ENCODE measurements at places on chromosomes 2 and 18.

DNA sequence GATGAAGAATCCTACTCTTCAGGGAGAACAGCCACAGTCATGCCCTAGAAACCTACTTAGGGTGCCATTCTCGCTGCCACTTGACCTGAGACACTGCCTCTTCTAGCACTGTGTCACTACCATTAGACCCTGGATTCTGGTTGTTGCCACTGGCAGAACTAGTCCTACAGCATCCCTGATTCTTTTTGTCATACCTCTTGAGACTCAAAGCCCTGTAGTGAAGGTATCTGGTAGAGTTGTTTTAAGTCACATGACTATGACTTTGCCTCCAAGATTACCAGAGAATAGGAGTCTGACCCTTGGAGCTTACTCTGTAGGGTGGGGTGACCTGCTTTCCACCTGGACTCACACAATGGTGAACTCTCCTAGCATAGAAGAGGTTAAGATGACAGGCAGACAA lies 296.7 kb downstream of the TNS1 start:
- DNase-seq = no peak

DNA sequence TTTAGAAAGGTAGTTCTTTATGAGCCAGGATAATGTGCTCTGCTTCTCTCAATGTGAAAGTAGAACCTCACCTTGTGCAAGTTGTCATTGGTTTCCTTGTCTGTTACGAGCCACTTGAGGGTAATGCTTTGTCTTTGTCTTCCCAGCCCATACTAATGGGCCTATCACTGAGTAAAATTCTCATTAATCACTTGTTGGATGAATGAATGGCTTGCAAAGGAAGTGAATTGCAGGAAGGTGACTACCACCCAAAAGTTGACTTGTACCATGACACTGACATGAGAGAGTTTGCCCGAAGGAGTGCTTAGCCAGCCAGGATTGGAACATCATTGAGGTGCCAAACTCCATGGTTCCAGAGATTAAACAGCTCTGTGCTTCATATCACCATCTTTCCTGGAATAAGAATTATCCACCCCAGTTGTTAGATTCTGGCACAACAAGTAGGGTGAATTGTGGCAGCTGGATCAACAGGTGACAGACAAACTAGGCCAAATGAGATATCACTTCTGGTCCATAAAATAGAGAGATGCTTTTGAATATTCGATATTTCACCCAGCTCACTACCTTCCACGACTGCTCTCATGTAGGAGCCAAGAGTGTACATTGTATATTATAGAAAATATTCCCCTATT lies 20.5 kb upstream of the CD28 start:
- DNase-seq = no peak

- no peak for DNase-seq
Observed at GRCh38 chr2:159075727-159076126, 107.3 kb downstream of the TANC1 start.

GRCh38 chr2:144516981-144517865 lies 2.7 kb downstream of the ZEB2 start:
- peak; percentile 66 for DNase-seq

DNA sequence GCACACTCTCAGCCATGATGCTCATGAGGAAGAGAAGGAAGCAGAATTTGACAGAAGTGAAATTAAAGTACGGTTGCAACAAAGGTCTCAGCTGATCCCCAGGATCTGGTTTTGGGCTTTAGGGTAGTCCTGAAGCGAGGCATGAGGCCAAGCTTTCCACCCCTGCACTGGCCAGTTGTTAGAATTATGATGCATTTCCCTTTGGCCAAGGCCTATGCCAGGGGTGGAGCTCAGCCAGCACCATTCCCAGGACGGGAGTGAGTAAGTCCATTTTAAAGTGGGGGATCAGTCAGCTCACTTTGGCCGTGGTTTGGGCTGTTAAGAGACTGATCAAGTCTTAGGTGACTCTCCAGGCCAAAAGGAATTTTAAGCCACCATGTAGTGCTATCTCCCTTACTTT lies 314.5 kb upstream of the MMADHC start:
- DNase-seq = no peak

DNA sequence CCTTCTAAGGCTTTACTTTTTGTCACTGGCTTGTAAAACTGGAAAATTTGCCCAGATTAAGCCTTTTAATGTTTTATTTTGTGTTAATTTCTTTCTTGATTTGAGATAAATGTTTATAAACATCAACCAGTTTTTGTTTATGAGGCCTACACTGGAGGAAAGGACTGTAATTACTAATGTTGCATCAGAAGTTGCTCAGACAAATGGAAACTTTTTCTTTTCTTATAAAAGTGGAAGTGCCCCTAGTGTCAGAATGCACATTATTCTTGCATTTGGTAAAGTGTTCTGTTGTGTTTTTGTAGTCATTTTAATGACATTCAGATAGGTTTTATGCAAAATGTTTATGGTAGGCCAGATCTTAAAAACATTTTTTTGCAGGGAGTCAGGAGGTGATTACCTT lies 25.3 kb downstream of the LCLAT1 start:
- DNase-seq = no peak

- DNase-seq = no peak
Observed at GRCh38 chr18:32257084-32257785, 67.4 kb downstream of the MEP1B start.

GRCh38 chr2:210546424-210547208 lies 9.8 kb upstream of the CPS1 start:
- DNase-seq = no peak

GRCh38 chr2:190188289-190188688 lies 125.8 kb upstream of the MSTN start:
- DNase-seq = no peak

- no peak for DNase-seq
Observed at GRCh38 chr18:71673954-71674353, 870.2 kb downstream of the CBLN2 start.

DNA sequence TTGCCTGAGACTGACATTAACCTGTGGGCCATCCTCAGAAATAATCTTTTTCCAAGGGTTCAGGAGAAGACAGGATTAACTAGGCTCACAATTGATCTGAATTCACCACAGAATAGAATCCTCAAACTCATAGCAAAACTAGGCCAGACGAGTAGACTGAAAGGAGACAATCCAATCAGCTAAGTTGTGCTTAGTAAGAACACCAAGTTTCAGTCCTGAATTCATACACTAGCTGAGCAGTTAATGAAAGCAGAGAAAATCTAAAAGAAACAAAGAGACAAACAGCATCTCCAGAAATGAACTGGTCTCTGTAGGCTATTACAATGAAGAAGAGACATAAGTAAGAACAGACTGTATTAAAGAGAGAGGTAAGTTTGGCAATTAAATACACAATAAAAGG lies 89.5 kb downstream of the GORASP2 start:
- no peak for DNase-seq

- no peak for DNase-seq
Observed at GRCh38 chr2:68336192-68336591, 16.4 kb upstream of the CNRIP1 start.

DNA sequence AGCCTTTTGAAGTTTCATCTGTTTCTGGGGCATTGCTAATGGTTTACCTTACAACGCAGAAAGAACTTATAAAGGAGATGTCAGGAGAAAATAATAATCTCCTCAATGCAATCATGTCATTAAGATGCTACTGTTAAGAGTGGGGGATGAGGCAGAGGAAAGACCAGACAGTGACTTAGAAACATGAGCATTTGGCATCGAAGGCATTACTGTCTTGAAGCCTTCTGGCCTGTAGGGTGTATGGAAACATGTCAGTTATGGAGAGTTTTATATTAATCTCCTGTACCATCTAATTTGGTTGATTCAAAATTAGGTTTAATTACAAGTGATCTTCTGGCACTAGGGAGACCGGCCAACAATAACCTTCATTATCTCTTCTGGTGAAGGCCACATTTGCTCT lies 32.5 kb downstream of the CDC42EP3 start:
- no peak for DNase-seq

DNA sequence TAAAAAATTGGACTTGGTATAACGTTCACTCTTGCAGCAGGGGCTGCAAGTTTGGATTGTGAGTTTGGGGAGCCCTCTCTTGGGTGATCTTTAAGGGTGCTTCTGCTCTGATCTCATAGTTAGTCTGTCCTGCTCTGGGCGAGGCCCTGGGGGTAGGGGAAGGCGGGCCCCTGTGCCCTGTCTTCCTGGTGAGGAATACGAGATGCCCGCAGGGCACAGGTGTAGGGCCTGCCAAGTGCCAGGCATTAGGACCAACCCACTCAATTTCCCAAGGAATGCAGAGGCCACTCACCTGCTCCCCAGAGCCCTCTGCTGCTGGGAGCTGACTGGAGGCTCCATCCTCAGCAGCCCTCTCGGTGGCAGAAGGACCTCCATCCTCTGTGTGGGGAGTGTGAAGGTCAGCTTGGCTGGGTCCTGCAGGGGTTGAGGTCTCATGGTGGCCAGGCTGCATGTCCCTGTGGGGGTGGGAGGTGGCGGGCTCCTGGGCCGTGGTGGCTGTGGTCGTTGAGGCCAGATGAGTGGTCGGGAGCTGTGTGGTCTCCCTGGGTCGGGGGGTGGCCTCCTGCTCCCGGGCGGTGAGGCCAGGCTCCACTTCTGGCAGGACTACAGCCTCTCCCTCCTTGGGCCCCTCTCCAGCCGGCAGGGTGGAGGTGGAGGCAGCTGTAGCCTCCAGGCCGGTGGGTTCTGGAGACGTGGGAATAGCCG lies 21.3 kb downstream of the SDC1 start:
- DNase-seq = no peak

- no peak for DNase-seq
Observed at GRCh38 chr2:23745726-23746105, 181.2 kb downstream of the ATAD2B start.

DNA sequence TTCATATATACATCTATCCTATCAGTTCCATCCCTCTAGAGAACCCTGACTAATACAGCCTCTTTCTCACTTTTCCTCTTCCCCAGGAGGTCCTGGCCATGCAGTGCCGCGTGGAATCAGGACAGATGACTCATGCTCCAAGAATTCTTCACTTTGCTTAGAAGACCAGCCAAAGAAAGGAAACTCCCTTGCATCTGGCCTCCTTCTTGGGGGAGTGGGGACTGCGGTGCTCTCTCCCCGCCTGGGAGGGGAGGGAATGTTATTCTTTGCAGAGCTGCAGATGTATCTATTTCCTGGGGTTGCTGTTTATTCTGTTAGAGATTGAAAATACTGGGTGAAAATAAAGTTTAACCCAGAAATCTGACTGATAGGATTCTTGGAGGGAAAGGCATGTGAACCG lies 111.5 kb upstream of the SH3BP4 start:
- DNase-seq = no peak

GRCh38 chr18:2997846-2998564 lies 14.9 kb downstream of the LPIN2 start:
- no peak for DNase-seq

Measured in activated CD4-positive, alpha-beta T cell treated with anti-CD3 and anti-CD28 coated beads, Interleukin-2, amount 50 U/mL, for 48 hours (primary cell).